ENCODE measurements at places on chromosomes 3 and 15.

- no peak for DNase-seq
Observed at GRCh38 chr3:1072041-1072440, 20.8 kb upstream of the CNTN6 start.

DNA sequence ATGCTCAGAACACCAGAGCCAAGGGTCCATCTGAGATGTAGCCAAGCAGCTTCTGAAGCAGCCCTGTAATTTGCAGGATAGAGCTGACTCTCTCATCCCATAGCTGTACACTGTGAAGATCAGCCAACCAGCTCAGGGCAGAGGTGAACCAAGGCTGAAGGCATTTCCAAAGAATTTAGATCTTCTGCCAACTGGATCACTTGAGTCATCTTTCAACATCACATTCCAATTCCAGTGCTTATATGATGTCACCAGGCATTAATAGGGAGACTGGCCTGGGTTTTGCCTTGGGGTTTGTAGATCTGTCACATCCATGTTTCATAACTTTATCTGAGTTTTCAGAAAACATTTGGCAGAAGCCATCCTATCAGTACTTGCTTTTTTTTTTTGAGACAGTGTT, 98.2 kb downstream of the NR2F2 start:
- no peak for DNase-seq

- DNase-seq, result no peak
Observed at GRCh38 chr3:123559040-123559861, 25.6 kb downstream of the HACD2 start.

DNA sequence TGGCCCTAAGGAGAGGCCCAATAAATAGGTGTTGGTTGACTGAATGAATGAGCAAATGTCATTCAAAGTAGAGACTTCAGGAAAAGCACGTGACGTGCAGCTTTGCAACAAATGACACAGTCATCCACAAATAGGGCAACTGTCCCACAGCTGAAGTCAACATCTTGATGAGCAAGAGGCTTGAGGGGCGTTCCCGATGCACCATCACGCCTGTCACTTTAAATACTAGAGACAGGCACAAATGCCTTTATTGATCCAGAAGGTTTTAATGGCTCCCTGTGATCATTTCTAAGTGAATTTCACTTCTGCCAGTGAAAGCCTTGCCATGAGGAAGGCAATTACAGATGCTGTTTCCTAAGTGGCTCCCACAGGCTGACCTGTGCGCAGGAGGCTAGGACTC, 43.6 kb downstream of the ABTB1 start:
- no peak for DNase-seq

GRCh38 chr3:62942227-62942626, 67.0 kb upstream of the CADPS start:
- no peak for DNase-seq

DNA sequence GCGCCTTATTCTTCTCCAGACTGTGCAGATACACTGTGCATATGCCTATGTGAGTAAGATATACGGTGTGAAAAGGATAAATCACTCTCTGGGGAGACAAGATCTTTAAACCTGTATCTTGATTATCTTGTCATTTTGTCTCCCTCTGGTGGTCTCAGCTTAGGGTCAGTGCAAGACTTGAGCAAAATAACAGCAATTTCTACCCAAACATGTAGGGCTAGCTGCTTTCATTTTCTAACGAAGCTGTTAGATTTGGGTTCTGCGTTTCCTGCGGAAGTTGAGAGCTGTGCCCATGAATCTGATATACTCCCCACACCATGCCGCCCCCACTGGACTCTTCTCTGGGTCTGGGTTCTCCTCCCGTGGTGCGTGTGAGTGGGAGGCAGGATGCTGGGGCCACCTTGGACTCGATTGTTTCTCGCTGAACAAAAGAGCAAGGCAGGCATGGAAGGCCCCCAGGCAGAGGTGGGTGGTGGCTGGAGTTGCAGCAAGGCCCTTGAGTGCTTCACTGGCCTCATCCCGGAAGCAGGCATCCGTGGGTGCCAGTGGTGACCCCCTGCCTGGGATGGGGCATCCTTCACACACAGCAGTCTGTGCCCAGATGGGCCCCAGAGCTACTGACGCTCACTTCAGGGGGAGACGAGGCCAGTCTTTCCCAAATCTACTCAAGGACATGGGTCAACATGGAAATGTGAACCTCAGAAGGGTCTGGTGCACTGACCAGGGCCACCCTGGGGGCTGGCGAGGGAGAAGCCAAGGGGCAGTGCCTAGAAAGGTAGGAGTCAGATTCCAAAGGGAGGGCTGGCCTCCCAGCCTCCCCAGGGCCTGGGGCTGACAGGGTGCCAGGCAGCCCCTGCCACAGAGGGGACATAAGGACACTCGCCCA, 179.6 kb downstream of the NSMCE3 start:
- no peak for DNase-seq

DNA sequence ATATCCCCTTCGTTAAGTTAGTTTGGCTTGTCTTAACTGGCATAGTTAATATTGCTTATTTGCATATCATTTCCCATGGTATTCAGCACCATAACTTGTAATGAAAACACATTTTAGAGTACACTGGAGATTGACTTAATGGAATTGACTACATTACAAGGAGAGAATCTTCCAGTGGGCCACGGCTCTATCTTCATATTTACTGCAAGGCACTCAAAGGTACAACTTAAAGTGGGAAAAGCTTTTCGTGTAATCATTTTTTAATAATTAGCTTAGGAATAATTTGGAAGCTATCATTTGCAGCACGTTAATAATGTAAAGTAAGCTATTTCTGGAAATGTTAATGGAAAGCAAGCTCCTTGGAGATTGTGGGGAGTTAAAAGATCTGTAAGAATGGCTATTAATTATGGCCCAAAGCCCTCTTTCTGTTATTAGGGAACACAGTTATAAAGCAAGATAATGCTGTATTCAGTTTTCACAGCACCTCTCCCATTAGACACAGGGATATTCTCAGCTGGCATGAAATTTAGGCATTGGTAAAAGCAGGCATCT, 551.5 kb upstream of the RGMA start:
- DNase-seq, result no peak

All from bone marrow (tissue), 2 donors.